ENCODE measurements at places on chromosomes 5 and 9. TPM values are rescaled to one million over a fixed set of nuclear protein-coding genes. Genes with fewer than 3 reads are reported as not detected.

FYB1 gene
- 0.44 TPM for total RNA-seq

FCN2 gene
- not detected for total RNA-seq

CEP78 gene
- total RNA-seq, result 30.2 TPM

SLC34A3 gene
- total RNA-seq, result not detected

SLC25A2 gene
- total RNA-seq, result 0.39 TPM

GDNF gene
- total RNA-seq, result not detected

WNT8A gene
- total RNA-seq, result not detected

IFNA13 gene
- total RNA-seq, result not detected

- DNase-seq, result no peak
Observed at GRCh38 chr5:110536120-110537115, 190.1 kb downstream of the TMEM232 start.

- peak; percentile 19 for DNase-seq
Observed at GRCh38 chr9:69865986-69866385, 45.4 kb downstream of the CFAP95 start.

- no peak for DNase-seq
Observed at GRCh38 chr5:120808606-120809005, 344.5 kb downstream of the PRR16 start.

GRCh38 chr5:156223547-156223946 lies 103.4 kb upstream of the SGCD start:
- no peak for DNase-seq

GRCh38 chr5:138438724-138439476 lies at the start of gene REEP2:
TSS of gene REEP2 (plus strand) at chr5:138439057. CDS start at chr5:138439209, 152 bp downstream.
- DNase-seq, result peak; percentile 42

DNA sequence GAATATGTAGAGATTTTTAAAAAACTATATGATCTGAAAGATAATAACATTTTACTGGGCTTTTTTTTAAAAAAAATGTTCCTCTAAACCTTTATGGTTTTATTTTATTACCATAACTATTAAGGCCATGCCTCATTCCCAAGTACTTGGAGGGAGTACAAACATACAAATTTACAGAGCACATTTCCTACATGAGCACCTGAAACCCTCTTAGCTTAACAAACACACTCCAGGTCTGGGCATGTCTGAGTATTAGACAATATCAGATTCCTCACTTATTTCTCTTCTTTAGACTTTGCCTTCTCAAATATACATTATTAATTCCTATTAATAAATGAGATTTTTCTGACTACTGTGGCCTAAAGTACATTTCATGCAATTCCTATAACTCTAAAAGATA lies 319.2 kb downstream of the SLCO4C1 start:
- DNase-seq, result no peak

GRCh38 chr9:82797534-82797933 lies 265.4 kb downstream of the RASEF start:
- DNase-seq, result no peak

GRCh38 chr9:75601280-75601679 lies 289.2 kb upstream of the PCSK5 start:
- no peak for DNase-seq
